ENCODE measurements at places on chromosomes 6 and 20.

- DNase-seq: no peak
Measured at GRCh38 chr6:31727034-31727716, 1.9 kb downstream of the DDAH2 start.

DNA sequence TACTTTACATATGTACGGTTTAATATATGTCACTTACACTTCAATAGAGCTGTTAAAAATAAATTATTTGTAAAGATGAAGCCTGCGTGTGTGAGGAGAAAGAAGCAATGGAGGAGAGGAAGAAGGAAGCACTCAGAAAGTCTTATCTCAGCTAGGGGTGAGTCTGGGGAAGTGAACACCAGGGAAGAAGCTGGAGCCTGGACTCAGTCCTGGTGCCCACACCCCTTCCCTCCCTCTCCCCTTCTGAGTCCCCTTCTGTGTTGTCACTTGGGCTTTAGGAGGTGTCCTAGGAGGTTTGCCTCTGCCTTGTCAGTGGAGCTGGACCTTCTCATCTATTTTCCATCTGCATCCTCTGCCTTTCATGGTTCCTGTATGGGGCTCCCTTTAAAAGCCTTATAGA, 1.9 kb downstream of the SIRPB2 start:
- no peak for DNase-seq

GRCh38 chr6:13063300-13063918, 264.9 kb downstream of the TBC1D7 start:
- no peak for DNase-seq

DNA sequence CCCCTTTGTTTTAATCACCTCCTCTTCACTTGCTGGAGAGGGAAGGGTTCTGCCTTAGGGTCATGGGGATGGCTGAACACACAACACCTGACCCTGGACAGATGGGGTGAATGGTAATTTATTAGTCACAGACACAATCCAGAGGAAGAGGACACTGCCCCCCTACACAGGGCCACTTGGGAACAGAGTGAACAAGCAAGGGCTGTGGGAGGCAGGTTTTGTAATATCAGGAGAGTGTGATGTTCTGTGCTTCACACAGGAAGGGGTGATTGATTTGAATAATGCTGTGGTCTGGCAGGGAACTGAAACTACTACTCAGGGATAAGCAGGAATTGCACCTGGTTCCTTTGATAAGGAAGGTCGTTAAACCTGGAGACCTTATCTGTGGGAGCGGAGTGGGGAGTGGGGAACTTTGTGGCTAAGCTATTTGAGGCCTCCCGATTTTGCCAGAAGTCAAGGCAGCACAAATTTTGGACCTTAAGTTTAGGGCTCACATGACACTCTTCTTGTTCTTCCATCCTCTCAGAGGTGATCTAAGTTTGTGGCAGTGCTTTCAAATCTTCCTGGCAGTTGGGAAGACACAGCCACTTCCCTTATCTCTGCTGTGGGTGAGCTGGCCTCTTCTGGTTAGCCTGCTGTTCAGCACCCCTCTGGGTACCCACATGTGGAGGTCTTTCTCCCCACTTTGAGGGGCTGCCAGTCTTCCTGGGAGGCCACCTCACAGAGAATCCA, 77.8 kb downstream of the CD164 start:
- DNase-seq: no peak

- no peak for DNase-seq
Measured at GRCh38 chr6:2940010-2940850, 31.1 kb downstream of the SERPINB6 start.

DNA sequence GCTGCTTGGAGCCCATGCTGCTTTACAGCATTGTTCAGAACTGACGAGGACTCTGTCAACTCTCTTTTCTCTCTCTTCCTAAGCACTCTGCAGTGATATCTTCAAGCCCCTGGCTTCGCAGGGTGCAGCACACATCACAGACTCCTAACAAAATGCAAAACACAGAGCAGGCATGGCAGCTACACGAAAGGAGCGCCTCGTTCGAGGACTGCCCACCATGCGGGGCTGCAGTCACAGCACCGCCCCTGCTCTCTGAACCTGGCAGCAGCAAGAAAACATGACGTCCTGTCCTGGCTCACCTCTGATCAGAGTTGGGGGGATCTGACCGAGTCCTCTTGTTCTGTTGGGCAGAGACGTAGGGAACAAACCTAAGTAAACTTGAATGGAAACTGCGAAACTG, 281.7 kb downstream of the CDH26 start:
- no peak for DNase-seq

- no peak for DNase-seq
Measured at GRCh38 chr20:33655164-33655563, 7.0 kb upstream of the C20orf144 start.

DNA sequence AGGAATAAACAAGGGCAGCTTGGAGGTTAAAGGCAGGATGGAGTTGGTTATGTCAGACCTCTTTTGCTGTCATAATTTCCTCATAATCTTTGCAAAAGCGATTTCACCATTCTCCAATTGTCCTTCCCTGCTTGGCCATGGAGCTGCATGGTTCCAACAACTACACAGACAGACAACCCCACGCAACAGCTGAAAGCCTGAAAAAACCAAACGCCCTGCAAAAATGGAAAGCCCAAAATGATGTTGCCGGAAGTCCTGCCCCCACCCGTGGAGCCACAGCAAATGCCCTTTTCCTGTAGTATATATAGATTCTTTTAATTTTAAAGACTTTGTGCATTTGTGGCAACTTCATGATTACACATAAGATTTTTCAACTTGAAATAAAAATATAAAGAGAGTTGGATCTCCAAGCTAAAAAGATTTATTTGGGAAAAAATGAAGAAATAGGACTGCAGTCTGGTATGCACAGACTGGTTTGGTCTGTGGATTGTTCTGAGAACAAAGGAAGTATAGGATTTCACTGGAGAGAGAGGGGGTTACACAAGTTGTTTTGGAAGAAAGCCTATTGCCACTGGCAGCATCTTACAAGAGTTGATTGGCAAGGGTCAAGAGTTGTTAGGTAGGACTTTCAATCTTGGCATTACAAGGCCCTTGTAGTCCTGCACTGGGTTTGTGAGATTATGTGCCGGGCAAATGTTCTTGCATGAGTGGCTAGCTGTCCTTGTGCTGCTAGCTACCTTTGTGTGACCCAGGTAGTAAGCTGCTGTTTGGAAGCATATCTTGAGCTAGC, 190.0 kb downstream of the C6orf118 start:
- DNase-seq: no peak

DNA sequence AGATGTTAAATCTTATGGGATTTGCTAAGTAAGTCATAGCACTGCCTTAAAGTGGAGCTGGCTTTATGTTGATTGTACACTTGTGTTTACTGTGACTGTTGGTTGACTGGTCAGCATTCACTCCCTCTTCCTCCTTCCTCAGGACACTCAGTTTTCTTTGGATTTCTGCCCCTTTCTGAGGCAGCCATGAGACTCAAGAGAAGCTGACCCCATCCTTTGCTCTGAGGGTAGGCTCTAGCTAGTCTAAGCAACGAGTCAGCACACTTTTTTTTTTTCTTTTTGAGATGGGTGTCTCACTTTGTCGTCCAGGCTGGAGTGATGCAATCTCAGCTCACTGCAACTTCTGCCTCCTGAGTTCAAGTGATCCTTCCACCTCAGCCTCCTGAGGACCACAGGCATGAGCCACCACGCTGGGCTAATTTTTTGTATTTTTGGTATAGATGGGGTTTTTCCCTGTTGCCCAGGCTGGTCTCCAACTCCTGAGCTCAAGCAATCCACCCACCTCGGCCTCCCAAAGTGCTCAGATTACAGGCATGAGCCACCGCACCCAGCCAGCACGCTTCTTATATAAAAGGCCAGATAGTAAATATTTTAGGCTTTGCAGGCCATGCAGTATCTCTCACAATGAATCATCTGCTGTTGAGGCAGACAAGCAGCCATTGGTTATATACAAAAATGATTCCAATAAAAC, 191.4 kb downstream of the NFATC2 start:
- no peak for DNase-seq

- no peak for DNase-seq
Measured at GRCh38 chr6:157133856-157134255, 189.5 kb downstream of the TMEM242 start.

- DNase-seq: no peak
Measured at GRCh38 chr6:156060013-156060412, 604.4 kb upstream of the NOX3 start.

GRCh38 chr6:106512048-106512967, 117.0 kb downstream of the RTN4IP1 start:
- no peak for DNase-seq

DNA sequence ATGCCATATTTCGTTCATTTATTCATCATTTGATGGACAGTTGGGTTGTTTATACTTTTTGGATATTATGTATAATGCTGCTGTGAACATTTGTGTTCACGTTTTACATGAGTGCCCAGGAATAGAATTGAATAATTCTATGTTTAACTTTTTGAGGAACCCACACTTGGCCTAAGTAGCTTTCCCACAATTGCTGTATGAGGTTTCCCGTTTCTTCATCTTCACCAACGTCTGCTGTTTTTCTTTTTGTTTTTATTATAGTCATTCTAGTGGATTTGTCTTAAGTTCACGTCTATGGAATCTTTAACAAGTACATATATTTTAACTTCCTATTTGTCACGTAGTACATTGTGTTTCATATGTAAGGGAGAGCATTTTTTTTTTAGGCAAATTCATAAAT, 110.3 kb downstream of the JARID2 start:
- no peak for DNase-seq

- no peak for DNase-seq
Measured at GRCh38 chr20:18914796-18915195, 101.2 kb downstream of the SCP2D1 start.

DNA sequence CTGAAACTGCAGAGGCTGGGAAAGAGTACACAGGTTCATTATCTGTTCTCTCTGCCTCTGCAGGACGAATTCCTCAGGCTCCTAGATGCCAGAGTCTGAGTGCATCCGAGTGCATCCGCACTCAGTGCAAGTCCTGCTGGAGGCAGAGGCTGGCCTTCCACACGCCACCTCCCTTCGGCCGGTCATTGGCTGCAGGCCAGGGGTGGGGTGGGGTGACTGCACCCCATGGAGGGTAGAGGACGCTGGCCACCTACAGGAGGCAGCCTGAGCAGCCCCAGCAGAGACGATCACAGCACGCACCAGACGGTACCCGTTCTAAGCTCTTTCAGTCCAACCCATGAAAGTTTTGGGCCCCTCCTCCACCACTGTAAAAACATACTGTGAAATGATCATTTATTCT, 11.7 kb downstream of the SFT2D1 start:
- peak; percentile 80 for DNase-seq

DNA sequence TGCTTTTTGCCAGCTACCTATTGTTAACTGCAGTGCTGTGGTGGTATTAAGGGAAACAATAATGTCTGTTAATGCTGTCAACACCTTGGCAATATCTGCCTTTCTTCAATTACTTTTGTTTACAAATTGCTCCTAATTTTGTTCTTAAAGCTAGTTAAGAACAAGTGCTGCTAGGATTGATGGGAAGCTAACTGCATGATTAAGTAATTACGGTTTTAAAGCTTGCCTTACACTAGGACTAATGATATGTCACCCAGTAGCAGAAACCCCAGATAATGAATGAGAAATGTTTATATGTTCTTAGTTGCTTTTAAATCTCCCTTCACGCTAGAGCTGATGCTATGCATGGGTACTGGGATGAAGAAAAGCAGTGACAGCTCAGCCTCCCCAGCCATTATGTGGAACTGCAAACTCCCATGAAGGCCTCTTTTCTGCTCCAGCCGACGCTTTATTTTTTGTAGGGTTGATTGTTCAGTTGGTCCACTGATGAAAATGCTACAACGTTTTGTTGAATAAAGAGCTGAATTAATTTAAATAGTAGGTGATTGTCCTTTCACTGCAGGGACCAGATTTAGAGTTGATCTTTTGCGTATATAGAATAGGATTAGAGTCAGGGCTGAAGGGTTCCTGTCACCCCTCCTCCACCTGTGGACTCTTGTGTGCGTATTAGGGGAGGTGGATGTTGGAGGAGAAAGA, 610.5 kb downstream of the TFAP2B start:
- no peak for DNase-seq

DNA sequence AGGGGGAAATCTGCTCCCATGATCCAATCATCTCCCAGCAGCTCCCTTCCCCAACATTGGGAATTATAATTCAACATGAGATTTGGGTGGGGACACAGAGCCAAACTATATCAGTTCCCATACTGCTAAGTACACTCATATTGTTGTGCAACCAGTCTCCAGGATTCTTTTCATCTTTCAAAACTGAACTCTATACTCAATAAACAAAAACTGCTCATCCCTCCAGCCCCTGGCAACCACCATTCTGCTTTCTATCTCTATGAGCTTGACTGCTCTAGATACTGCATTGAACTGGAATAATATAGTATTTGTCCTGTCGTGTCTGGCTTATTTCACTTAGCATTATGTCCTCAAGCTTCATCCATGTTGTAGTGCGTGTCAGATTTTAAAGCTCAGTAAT, 42.9 kb downstream of the STX11 start:
- DNase-seq: no peak

DNA sequence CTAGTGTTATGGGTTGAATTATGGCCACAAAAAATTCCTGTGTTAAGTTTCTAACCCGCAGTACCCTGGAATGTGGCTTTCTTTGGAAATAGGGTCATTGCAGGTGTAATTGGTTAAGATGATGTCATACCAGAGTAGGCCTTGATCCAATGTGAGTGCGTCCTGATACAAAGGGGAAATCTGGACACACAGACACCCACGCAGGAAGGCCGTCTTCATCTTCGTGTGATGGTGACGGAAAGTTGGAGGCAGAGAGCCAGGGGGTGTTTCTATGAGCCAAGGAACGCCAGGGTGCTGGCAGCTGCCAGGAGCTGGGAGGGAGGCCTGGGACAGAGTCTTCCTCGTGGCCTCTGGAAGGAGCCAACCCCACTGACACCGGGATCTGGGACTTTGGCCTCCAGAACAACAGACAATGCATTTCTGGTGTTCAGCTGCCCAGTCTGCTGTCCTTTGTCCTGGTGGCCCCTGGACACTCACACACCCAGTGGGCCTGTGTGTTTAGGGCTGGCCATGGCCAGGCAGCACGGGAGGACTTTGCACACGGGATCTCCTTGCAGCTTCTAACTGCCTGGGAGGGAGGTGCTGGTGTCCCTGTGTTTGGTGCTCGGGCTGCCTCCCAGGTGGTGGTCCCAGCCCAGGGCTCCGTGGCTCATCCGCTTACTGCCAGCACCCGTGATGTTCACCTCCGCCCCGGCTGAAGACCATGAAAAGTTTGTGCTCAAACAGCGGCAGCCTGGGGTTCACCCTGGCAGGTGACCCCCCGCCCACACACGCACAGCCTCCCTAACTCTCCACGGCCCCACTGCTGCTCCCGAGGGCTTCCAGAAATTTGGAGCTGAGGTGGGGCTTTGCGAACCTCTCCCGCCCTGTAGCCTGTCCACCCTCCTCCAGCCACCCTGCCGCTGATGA, 53.4 kb upstream of the GATA5 start:
- DNase-seq: no peak

- no peak for DNase-seq
Measured at GRCh38 chr6:38057994-38058393, 238.5 kb downstream of the ZFAND3 start.
